ENCODE measurements at places on chromosomes 1 and 21. TPM values are rescaled to one million over a fixed set of nuclear protein-coding genes. Genes with fewer than 3 reads are reported as not detected.

DNA sequence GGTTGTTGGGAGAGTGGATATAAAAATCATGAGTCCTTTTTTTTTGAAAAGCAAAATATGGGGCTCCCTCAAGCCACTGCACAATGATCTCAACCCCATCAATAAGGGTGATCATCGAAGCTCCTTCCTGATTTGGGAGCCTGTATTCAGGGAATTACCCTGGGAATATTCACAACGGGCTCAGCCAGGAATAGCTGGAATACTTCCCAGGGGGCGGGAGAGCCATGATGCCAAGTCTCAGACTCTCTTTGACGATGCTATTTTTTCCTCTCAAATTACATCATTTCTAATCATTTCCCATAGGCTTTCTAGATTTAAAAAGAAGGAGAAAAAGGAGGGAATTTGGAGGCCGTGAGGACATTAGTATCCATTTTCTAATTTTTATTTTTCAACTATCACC, 18.4 kb downstream of the OLIG1 start:
- no peak for DNase-seq

GRCh38 chr1:17045634-17046333, 8.0 kb downstream of the SDHB start:
- DNase-seq = peak; percentile 52

- no peak for DNase-seq
Measured at GRCh38 chr1:157004327-157004726, 41.2 kb downstream of the ARHGEF11 start.

DNA sequence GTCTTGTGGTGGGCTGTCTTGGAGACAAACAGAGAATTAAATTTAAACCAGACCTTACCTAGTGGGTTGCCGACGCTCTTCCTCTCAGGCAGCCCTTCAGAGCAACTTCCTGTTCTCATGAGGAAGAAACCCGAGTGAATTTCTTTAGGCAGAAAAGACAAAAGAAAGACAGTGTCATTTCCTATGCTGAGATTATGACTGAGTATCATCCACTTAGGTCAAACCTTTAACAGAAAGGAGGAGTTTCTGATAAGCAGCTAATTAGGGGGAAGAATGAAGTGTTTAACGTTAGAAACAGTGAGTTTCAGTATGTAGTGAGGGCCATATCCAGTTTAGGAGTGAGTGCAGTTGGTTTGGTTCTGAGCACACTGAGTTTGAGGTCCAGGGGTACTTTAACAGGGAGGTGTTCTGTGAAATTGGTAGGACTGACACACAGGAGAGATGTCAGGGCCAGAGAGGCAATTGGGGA, 38.7 kb downstream of the FASLG start:
- DNase-seq = no peak

DNA sequence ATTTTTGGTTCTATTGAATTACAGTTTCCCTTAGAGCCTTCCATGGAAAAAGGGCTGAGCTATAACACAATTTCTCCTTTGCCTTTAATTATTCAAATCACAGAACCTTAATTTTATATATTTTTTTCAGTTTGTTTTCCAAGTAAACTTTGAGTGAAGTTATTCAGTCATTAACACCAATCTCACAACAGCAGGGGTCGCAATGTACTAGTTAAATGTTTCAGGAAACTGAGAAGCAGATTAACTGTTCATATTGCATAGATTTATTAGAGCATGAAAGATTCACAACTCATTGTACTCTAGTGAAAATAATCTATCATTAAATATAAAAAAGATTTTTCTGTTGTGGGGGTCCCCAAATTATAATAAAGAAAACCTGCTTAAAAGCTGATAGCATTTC, 64.1 kb downstream of the KIFAP3 start:
- DNase-seq = peak; percentile 68

DNA sequence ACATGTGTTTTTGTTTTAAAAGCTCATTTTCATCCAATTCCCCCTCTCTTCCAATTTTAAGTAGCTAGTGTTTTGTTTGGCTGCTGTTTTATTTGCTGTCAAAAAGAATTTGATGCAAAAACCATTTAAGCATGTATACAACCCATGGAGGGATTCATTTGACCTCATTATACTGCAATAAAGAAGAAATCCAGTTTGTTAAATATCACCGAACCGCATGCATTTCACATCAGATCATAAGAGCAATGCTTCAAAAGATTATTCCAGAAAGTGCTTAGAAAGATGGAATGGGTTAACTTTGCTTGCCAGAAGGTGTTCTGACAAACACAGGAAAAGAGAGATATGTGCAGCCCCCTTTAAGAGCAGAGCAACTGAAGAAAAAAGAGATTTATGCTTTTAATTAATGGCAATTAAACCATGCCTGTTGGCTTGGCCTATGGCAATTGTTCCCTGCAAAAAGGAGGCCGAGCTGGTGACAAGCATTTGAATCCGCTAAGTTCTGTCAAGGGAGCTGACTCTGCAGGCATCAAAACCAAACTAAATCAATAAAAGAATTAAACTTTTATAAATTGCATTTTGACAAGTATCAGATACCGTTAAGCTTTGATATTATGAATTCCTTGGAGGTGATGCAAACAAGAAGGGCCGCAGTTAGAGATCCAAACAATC, 14.4 kb upstream of the BARHL2 start:
- DNase-seq = peak; percentile 8

GRCh38 chr1:198648592-198648991, 9.8 kb downstream of the PTPRC start:
- no peak for DNase-seq

- DNase-seq = no peak
Measured at GRCh38 chr1:243890576-243890975, 40.5 kb upstream of the AKT3 start.

DNA sequence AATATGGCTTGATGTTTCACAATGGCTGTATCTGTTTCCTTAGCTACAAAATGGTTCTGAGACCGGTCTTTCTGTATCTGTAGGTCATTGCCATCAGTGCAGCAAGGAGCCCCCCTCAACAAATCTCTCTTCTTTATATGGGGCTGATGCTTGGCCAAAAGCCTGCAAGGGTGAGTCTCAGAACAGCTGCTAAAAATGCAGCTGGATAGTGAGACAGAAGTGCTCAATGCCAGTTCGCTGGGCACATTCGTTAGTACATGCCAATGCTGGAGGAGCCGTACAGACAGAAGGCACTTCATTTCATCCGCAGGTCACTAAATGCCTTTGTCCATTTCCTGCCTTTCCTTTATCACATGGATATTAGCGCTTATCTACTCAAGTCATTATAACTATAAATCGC, 67.3 kb downstream of the RUNX1 start:
- no peak for DNase-seq

- no peak for DNase-seq
Measured at GRCh38 chr1:24980836-24981630, 51.0 kb upstream of the RUNX3 start.

CLCNKB gene
- 0.81 TPM for total RNA-seq

DNA sequence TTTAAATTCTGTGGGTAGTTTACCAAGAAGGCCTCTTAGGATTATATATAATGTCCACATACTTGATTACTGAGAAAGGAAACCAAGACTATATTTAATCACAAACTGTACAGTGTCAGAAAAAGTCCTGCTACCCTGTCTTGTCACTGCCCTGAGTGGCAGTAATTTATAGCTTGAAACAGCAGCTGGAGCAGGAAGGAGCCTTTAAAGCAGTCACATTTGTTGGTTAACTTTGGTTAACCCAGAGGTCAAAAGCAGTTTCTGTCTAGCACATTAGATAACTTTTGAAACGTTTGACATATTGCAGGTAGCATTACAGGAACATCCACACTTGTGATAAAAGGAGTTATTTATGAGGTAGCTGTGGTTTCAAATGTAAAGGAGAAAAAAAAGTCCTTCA, 161.7 kb downstream of the ROR1 start:
- no peak for DNase-seq

GRCh38 chr1:219322766-219323165, 149.1 kb downstream of the LYPLAL1 start:
- DNase-seq = no peak

- DNase-seq = no peak
Measured at GRCh38 chr1:23278717-23279116, 61.4 kb upstream of the HTR1D start.

TSPAN2 gene
- 71.4 TPM for total RNA-seq

DNA sequence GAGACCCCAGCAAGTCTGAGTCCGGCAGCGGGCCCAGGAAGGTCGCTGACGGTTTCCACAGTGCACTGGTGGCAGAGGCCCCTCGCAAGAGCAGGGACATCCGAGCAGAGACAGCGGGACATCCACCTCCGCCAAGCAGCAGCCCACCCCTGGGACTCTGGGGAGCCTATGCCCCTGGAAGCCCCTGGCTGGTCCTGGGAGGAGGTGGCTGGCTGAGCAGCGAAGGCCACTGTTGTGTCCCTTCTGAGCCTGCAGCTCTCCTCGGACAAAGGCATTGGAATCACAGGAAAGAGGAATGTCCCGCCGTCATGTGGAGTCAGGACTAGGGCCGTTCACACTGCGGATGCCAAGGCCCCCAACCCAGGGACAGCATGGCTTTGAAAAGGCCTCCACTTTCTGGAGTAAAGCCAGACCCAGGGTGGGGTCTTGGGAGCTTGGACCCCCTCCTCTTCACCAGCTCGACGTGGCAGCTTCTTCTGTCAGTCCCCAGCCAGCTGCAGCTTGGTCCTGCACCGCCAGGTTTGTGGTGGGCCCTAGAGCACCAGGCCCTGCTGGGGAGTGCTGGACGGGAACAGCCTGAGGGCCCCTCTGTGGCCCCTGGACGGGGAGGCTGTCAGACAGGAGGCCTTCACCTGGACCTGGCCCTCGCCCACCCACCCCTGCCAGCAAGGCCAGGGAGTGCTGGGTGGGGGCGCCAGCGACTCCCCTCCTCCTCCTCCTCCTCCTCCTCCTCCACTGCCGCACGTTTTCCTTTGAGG, 1.4 kb downstream of the MEGF6 start:
- no peak for DNase-seq

GRCh38 chr21:46184625-46185555, 631 bp upstream of the SPATC1L start:
- peak; percentile 87 for DNase-seq

GRCh38 chr21:26844258-26845065, 747 bp downstream of the ADAMTS1 start:
- peak; percentile 32 for DNase-seq

- peak; percentile 94 for DNase-seq
Measured at GRCh38 chr1:65230731-65231481, 78.4 kb upstream of the DNAJC6 start.

DNA sequence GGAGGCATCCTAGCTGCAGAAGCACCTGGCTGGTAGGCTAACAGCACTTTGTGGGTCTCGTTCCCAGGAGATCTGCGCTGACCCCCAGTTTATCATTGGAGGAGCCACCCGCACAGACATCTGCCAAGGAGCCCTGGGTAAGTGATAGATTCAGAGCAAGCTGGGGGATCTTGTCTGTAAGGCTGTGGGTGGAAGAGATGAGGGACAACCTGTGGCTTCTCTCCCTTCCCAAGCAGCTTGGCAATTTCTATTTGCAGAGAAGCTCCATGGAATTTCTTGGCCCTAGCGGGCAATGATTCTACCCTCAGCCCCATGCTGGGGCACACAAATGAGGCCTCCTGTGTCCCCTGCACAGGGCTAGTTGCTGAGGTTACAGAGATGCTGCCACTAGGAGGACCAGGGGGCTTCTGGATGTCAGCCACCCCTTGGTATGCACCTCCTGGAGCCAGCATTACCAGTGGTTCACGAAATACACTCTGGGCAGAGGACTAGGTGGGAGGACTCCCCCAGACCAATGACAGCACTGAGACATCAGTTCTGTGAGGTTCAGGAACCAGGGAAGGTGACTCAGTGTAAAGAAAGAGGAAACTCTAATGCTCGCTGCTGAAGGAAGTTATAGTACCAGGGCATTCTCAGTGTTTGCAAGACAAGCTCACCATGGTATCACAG, 5.5 kb downstream of the CAPN2 start:
- peak; percentile 59 for DNase-seq

DNA sequence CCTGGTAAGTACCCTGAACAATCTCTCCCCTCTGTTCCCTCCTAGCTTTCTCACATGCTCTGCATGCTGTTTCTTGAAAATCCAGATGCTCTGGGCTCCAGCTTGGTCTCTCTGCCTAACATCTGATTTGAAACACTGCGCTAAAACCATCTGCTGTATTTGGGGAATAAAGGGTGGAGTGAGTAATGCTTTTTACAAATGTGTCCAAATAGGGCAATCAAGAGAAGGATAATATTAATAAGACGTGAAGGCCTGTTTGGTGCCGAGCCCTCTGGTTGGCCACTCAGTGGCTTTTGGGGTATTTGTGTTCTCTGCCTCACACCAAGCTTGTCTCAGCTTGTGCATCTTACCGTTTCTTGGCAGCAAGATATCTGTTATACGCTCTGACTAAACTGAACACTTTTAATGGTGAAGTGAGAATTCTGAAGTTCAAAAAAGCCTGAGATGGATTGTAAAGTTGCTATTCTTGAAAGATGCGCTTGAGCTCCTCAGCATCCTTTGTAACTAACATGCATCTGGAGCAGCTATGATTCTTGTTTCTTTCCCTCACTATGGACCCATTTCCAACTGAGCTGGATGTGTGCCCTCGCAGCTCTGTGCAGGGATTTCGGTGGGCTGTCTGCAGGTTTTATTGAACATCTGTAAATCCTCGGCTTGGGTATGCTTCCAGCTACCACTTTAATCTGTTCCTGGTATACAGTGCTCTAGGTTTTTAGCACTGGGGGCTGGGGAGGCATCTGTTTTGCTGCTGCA, 269.4 kb downstream of the RWDD3 start:
- no peak for DNase-seq

GRCh38 chr1:69985376-69985775, 220.0 kb downstream of the LRRC40 start:
- no peak for DNase-seq

DNA sequence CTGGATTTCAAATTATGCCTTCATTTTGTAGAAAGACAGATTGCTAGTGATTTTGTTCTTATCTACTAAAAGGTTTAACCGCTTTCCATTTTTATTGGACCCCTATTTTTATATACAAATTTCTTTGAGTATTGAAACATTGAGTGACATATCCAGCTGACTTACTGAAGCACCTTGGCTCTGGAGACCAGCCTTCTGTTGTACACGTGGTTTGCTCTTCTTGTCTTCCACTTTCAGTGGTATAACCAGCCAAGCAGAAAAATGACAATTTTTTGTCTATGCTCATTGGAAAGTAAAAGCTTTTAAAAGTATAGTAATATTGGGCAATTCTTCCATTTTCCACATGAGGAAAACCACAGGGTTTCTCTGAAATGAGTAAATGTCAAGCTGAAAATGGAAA, 4.4 kb downstream of the F13B start:
- no peak for DNase-seq

KRTAP21-2 gene
- total RNA-seq = not detected

FMO2 gene
- total RNA-seq = not detected

- peak; percentile 16 for DNase-seq
Measured at GRCh38 chr1:78651241-78651640, 1.6 kb downstream of the IFI44 start.

- DNase-seq = no peak
Measured at GRCh38 chr1:3905266-3905952, 5.3 kb upstream of the C1orf174 start.

RGS5 gene
- 0.27 TPM for total RNA-seq

FAAH gene
- 14.8 TPM for total RNA-seq

- DNase-seq = no peak
Measured at GRCh38 chr1:147444381-147444780, 96.9 kb upstream of the BCL9 start.

NOS1AP gene
- under 0.01 TPM for total RNA-seq

SMAP2 gene
- total RNA-seq = 42.8 TPM

GRCh38 chr1:53369034-53369750, 41.3 kb upstream of the LRP8 start:
- DNase-seq = no peak

FLG2 gene
- total RNA-seq = under 0.01 TPM
